ENCODE measurements at places on chromosomes 1 and 21. TPM values are rescaled to one million over a fixed set of nuclear protein-coding genes. Genes with fewer than 3 reads are reported as not detected.

Gene NBPF20
- total RNA-seq = 10.8 TPM

Gene BTBD8
- 97.8 TPM for total RNA-seq

Gene SLAMF7
- not detected for total RNA-seq

Gene FMO4
- total RNA-seq = 2.4 TPM

Gene FRRS1
- total RNA-seq = 1.9 TPM

Gene MTARC1
- total RNA-seq = 11.3 TPM

Gene IQGAP3
- 6.3 TPM for total RNA-seq
